Memory B cell (primary cell): ENCODE measurements at places on chromosomes 13 and 19.
A peak's percentile ranks its signal among the peaks of the same experiment; 100 is the strongest.

- H3K27me3 ChIP-seq = peaks cover 10% of the 10 kb centered on the region
- no peak for DNase-seq
- H3K4me1 ChIP-seq = no peaks in the 10 kb centered on the region
- H3K36me3 ChIP-seq = no peaks in the 10 kb centered on the region
- no peak overlapping the region for H3K4me3 ChIP-seq
Observed at GRCh38 chr13:24389506-24389905, 80.1 kb downstream of the C1QTNF9 start.

GRCh38 chr13:113945857-113946408, 27.9 kb downstream of the C13orf46 start:
- no peaks in the 10 kb centered on the region for H3K36me3 ChIP-seq
- H3K4me1 ChIP-seq = peaks cover 12% of the 10 kb centered on the region
- H3K4me3 ChIP-seq = no peak overlapping the region
- H3K27ac ChIP-seq = no peak overlapping the region
- no peaks in the 10 kb centered on the region for H3K27me3 ChIP-seq

GRCh38 chr19:6925386-6925785, 38.0 kb downstream of the ADGRE1 start:
- H3K4me1 ChIP-seq = peaks cover 3% of the 10 kb centered on the region
- peaks cover 6% of the 10 kb centered on the region for H3K36me3 ChIP-seq
- no peak overlapping the region for H3K4me3 ChIP-seq
- H3K27me3 ChIP-seq = peaks cover 5% of the 10 kb centered on the region
- no peak for DNase-seq

GRCh38 chr13:34862311-34862710, 79.8 kb upstream of the NBEA start:
- H3K27ac ChIP-seq = no peak overlapping the region
- H3K4me1 ChIP-seq = no peaks in the 10 kb centered on the region
- DNase-seq = no peak
- no peak overlapping the region for H3K4me3 ChIP-seq

- H3K4me3 ChIP-seq = no peak overlapping the region
- no peaks in the 10 kb centered on the region for H3K27me3 ChIP-seq
- H3K27ac ChIP-seq = peak overlapping the region; percentile 12
- DNase-seq = no peak
- H3K4me1 ChIP-seq = peaks cover 15% of the 10 kb centered on the region
Observed at GRCh38 chr13:100130092-100130491, 41.2 kb downstream of the PCCA start.

- no peaks in the 10 kb centered on the region for H3K36me3 ChIP-seq
- peak overlapping the region; percentile 97 for H3K27ac ChIP-seq
- peak overlapping the region; percentile 97 for H3K4me3 ChIP-seq
- no peak for DNase-seq
- H3K27me3 ChIP-seq = no peaks in the 10 kb centered on the region
Observed at GRCh38 chr13:99500839-99501183, 461 bp upstream of the TM9SF2 start.

DNA sequence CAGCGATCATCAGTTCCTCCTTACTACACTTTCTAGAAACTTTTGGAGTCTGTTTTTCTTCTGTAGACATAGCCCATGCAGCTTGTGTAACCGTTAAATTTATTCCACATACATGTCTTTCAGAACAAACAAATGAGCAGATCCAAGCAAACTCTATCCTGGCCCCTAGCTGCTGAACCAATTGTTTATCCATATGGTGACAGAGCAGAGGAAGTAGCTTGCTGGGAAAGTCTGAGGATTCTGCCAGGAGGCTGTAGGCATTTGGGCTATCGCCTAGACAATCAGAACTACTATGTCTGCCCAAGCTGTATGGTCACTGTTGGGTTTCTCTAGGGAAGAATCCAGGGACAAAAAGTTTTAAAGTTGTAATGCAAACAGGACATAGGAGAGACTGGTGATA, 343.7 kb downstream of the SPRY2 start:
- H3K4me1 ChIP-seq = peaks cover 2% of the 10 kb centered on the region
- no peak overlapping the region for H3K27ac ChIP-seq

DNA sequence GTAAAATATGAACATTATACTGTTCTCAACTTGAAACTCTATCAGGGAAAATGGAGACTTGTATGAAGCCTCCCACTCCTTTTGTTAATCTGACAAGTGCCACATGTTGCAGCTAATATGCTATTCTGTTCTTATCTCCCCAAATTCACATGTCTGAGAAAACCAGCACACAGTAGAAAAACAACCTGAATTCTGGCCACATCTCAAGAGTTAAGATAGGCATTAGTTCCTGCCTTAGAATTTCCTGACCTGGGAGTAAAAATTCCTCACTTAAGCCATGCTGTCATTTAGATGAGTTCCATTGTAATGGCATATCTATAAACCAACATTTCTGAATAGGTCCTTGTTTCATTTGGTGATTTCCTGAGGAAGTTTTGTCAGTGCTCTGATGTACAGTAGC, 1098.5 kb downstream of the EFNB2 start:
- H3K4me3 ChIP-seq = no peak overlapping the region
- no peaks in the 10 kb centered on the region for H3K36me3 ChIP-seq
- DNase-seq = no peak
- no peaks in the 10 kb centered on the region for H3K27me3 ChIP-seq
- H3K4me1 ChIP-seq = no peaks in the 10 kb centered on the region
- H3K27ac ChIP-seq = no peak overlapping the region

- H3K27ac ChIP-seq = no peak overlapping the region
- H3K36me3 ChIP-seq = no peaks in the 10 kb centered on the region
- peaks cover 7% of the 10 kb centered on the region for H3K27me3 ChIP-seq
- H3K4me1 ChIP-seq = no peaks in the 10 kb centered on the region
- no peak for DNase-seq
Observed at GRCh38 chr19:556611-557382, 12.9 kb downstream of the GZMM start.

GRCh38 chr13:98885600-98885999, 92.3 kb downstream of the DOCK9 start:
- no peak overlapping the region for H3K27ac ChIP-seq
- no peak for DNase-seq
- no peaks in the 10 kb centered on the region for H3K27me3 ChIP-seq
- H3K36me3 ChIP-seq = peaks cover 37% of the 10 kb centered on the region
- no peaks in the 10 kb centered on the region for H3K4me1 ChIP-seq

GRCh38 chr19:47464675-47465419, 6.8 kb downstream of the SLC8A2 start:
- peaks cover 35% of the 10 kb centered on the region for H3K27me3 ChIP-seq
- no peak overlapping the region for H3K27ac ChIP-seq
- H3K4me1 ChIP-seq = peaks cover 3% of the 10 kb centered on the region
- no peak for DNase-seq
- H3K36me3 ChIP-seq = no peaks in the 10 kb centered on the region
- no peak overlapping the region for H3K4me3 ChIP-seq

DNA sequence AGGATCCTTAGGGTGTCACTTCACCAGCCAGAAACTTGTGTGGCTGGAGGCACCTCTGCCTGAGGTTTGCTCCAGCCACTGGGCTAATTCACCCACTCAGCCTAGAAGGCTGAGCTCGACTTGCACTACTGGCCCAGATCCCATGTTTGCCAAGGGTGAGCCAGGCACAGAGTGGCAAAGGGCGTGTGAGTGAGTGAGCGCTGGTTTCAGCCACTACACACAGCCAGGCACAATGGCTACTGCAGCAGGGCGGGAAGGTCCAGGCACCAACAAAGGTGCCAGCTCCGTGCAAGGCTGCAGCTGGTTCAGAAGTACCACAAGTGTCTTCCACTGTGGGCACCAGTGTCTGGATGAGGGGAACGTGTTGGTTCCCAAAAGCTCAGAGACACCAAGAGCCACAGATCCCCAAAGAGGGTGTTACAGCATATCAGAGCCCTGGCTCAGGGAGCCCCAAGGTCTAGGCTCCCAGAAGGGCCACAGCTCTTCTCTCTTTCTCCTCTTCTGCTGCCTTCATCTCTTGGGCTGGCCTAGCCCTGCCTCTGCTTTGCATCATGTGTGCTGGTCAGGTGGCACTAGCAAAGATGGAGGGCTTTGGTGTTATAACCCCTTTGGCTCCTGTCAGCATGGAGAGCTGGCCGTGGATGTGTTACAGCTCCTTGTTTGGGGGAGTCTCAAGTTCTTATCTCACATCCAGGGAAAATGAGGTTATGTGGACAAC, 736.3 kb upstream of the KLHL1 start:
- no peaks in the 10 kb centered on the region for H3K27me3 ChIP-seq
- no peak for DNase-seq
- H3K27ac ChIP-seq = no peak overlapping the region
- no peaks in the 10 kb centered on the region for H3K4me1 ChIP-seq
- H3K4me3 ChIP-seq = no peak overlapping the region

DNA sequence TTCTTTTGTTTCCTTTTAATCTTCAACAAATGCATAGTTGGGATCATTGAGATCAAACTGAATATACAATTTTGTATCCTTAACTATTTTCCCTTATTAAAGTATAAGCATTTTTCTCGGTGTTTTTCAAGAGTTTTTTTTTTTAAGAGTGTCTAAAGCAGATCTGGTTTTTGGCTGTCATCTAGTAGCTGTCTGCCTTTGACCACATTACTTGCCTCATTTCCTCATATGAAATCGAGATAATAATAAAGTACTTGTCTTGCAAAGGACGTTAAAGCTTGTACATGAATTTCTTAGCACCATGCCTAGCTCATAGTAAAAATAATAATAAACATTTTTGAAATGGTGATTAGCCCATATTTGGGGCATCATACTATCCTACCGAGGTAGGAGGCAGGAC, 121.2 kb downstream of the PDS5B start:
- H3K36me3 ChIP-seq = peaks cover 35% of the 10 kb centered on the region
- H3K4me1 ChIP-seq = no peaks in the 10 kb centered on the region
- H3K27me3 ChIP-seq = no peaks in the 10 kb centered on the region
- no peak overlapping the region for H3K4me3 ChIP-seq

GRCh38 chr19:3849092-3849491, 19.7 kb downstream of the ZFR2 start:
- H3K27ac ChIP-seq = no peak overlapping the region
- peaks cover 4% of the 10 kb centered on the region for H3K36me3 ChIP-seq
- no peak overlapping the region for H3K4me3 ChIP-seq
- peaks cover 5% of the 10 kb centered on the region for H3K4me1 ChIP-seq
- H3K27me3 ChIP-seq = no peaks in the 10 kb centered on the region
- DNase-seq = peak; percentile 34

DNA sequence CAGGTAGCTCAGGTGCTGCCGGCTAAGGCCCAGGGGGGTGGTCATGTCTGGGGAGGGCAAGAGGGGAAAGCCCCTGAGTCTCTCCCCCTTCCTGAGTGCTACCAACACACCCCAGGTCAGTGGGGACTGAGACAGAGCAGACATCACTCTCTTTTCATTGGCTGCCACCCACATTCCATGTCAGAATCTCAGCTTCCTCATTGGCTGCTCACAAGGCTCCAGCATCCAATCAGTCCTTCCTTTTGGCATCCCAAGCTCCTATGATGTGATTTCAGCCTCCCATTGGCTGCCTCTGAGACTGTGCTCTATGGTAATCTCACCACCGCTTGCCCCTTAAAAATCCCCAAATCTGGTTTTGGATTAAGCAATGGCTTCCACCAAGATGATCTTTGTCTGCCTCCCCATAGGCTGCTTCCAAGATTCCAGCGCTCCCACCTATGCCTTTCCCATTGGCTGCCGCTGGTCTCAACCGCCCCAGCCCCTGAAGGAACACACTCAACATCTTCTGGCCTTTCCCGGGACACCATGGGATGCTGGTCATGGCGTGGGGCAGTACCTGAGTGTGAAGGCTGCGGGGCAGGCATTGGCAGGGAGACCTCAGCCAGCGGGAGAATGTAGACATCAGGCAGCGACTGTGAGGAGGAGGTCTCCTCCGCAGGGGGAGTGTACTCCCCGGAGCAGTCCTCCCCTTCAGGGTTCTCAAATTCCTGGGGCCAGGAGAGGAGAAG, 2.0 kb downstream of the LMTK3 start:
- H3K4me3 ChIP-seq = no peak overlapping the region
- peaks cover 7% of the 10 kb centered on the region for H3K4me1 ChIP-seq
- no peaks in the 10 kb centered on the region for H3K36me3 ChIP-seq
- DNase-seq = no peak
- peaks cover 9% of the 10 kb centered on the region for H3K27me3 ChIP-seq
- H3K27ac ChIP-seq = no peak overlapping the region

DNA sequence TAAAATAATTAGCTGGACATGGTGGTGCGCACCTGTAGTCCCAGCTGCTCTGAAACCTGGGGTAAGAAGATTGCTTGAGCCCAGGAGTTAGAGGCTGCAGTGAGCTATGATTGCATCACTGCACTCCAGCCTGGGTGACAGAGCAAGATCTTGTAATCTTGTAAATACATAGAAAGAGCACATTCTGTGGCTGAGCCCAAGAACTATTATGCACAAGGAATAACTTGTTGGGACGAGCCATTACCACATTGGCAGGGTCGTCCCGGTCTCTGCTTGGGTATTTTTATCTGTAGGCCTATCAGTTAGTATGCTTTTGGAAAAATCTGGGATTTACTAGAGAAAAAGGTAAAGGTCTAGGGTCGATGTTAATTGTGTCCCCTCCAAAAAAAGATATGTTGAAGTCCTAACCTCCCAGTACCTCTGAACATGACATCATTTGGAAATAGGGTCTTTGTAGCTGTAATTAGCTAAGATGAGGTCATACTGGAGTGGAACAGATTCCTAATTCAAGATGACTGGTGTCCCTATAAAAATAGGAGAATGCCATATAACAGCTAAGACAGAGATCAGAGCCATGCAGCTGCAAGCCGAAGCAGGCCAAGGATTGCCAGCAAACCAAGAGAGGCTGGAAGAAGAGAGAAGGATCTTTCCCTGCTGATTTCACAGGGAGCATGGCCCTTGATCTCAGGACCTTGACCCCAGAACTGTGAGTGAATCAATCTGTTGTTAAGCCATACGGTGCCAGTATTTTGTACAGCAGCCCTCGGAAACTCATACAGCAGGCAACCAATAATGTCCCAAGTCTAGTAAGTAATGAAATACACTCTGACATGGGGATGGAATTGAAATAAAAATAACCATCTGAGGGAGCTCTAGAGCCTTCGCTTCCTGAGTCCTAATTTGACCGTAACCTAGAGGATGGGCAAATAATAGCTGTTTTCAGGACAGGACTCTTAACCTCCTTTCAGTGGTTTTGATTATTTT, 77.0 kb downstream of the TM9SF2 start:
- H3K4me1 ChIP-seq = no peaks in the 10 kb centered on the region
- H3K27me3 ChIP-seq = no peaks in the 10 kb centered on the region
- DNase-seq = no peak
- H3K36me3 ChIP-seq = no peaks in the 10 kb centered on the region
- no peak overlapping the region for H3K27ac ChIP-seq

GRCh38 chr13:20779405-20779804, 5.6 kb upstream of the EEF1AKMT1 start:
- no peaks in the 10 kb centered on the region for H3K27me3 ChIP-seq
- H3K27ac ChIP-seq = no peak overlapping the region
- no peak for DNase-seq
- no peak overlapping the region for H3K4me3 ChIP-seq
- H3K36me3 ChIP-seq = peaks cover 20% of the 10 kb centered on the region

GRCh38 chr13:43686557-43686956, 100.2 kb downstream of the ENOX1 start:
- no peak for DNase-seq
- no peak overlapping the region for H3K4me3 ChIP-seq
- no peaks in the 10 kb centered on the region for H3K36me3 ChIP-seq
- no peak overlapping the region for H3K27ac ChIP-seq
- peaks cover 13% of the 10 kb centered on the region for H3K27me3 ChIP-seq
- no peaks in the 10 kb centered on the region for H3K4me1 ChIP-seq

- H3K27me3 ChIP-seq = no peaks in the 10 kb centered on the region
- H3K27ac ChIP-seq = peak overlapping the region; percentile 3
- no peak overlapping the region for H3K4me3 ChIP-seq
- peaks cover 27% of the 10 kb centered on the region for H3K36me3 ChIP-seq
Observed at GRCh38 chr13:77767413-77767812, 69.9 kb downstream of the SLAIN1 start.
